ENCODE measurements at places on chromosomes 12 and 14.

GRCh38 chr14:103402695-103403094 lies 17.5 kb downstream of the MARK3 start:
- DNase-seq = no peak

DNA sequence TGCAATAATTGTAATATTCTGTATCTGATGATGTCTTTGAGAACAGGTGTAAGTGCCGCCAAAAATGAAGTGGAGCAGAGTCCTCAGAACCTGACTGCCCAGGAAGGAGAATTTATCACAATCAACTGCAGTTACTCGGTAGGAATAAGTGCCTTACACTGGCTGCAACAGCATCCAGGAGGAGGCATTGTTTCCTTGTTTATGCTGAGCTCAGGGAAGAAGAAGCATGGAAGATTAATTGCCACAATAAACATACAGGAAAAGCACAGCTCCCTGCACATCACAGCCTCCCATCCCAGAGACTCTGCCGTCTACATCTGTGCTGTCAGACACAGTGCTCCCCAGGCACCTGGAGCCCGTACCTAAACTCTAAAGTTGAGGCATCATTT lies 268.7 kb downstream of the DAD1 start:
- no peak for DNase-seq

DNA sequence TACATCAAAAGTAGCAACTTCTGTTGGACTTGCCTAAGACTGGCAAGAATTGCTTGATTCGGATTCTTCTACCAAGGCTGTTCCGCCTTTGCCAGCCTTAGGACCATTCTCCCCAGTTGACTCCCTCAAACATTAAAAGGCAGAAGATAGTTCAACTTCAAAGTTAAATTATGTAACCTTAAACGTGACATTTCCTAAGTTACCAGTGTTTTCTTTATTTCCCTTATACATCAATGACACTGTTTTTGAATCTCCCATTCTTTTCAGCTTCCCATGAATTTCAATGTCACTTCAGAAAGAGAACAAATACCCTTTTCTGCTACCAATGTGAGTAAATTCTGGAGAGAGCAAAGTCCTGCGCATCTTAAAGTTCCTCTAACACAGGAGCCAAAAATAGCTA lies 25.2 kb downstream of the CAPRIN2 start:
- no peak for DNase-seq

GRCh38 chr12:25734529-25735180 lies 181.6 kb upstream of the LMNTD1 start:
- DNase-seq = peak; percentile 76

DNA sequence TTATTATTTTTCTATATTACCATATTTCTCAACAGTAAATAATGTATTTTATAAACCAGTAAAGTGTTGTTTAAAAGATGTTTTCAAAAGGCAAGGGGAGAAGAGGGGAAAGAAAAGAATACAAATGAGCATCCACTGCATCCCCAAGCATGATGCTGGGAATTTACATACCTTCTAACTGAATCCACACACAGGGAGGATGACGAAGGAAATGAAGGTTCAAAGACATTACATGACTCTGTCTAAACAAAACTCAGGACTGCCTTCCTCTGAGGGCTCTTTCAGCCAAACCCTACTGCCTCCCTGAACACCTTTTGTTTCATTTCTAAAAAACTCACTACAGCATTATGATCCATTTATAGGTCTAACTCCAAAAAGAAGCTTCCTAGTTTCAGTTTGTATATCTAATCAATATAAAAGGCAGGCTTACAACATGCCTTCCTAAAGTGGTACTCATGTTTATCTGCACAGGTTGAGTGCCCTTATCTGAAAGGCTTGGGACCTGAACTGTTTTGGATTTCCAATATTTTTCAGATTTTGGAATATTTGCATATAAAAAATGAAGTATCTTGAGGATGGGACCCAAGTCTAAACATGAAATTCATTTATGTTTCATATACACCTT lies 30.3 kb downstream of the DICER1 start:
- DNase-seq = no peak

- DNase-seq = no peak
Measured at GRCh38 chr12:82474181-82474797, 116.0 kb downstream of the METTL25 start.
